AG04449 (cell line): ENCODE measurements at places on chromosomes 6 and 20.

DNA sequence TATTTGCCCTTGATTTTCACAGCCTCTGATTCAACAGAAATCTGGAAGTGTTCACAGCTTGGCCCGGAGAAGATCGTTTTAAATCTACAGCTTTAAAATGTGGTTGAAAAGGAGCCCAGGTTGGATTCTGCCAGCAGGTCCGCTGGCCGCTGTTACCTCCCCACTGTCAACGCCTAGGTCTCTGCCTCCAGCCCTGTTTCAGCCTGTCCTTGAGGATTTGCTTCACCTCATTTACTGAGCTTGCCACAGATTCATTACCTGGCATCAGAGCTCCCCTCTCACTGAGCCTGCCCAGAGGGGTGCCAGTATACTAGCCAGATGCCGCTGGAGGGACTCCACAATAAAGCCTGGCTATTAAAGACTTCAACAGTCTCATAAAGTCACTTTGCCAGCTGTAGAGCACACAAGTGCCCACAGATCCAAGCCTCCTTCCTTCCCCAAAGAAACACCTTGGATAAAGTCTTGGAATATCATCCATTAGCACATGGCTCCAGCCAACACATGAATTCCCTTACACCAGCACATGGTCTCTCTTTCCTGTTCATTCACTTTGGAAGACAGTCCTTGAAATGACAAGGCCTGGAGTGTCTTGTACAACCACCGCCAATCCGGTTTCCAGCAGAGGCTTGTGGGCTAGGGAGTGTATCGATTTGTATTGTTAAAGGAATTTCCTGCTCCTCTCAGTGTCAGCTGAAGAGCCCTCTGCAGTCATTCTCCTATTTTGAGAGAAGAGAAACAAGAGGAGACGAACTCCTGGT lies 9.5 kb upstream of the NR2E1 start:
- DNase-seq = no peak

GRCh38 chr20:23266530-23267398 lies 83.8 kb upstream of the NXT1 start:
- DNase-seq = no peak

DNA sequence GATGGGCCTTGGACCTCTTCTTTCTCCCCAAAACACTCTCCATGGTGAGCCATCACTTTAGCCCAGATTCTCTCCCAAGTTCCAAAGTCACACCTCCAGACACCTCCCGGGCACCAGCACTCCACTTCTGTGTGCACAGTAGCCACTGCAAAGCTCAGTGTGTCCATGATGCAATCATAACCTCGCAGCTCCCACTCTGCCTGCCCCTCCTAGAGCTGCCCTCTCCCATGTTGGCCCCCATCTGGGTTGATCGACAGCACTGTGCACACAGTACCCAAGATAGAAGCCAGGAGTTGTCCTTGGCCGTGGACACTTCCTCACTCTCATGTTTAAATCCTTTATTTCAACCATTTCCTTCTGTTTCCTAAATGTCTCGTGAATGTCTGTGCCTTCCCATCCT lies 293.3 kb downstream of the PACRG start:
- DNase-seq = no peak

DNA sequence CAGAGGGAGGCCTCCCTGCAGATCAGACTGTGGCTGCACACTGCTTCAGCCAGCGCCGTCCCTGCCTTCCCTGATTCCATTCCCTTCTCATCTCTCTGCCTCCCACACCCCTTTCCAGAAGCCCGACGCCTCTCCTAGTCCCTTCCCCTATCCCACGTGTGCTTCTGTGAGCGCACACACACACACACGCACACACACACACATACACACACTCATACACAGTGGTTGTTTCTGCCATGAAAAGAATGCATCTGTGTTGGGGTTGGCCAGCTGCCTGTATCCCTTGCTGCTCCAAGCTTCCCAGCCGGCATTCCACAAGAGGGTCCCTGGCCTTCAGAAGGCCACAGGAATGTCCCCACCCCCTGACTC lies 51.7 kb downstream of the MOCS1 start:
- peak; percentile 99 for DNase-seq

DNA sequence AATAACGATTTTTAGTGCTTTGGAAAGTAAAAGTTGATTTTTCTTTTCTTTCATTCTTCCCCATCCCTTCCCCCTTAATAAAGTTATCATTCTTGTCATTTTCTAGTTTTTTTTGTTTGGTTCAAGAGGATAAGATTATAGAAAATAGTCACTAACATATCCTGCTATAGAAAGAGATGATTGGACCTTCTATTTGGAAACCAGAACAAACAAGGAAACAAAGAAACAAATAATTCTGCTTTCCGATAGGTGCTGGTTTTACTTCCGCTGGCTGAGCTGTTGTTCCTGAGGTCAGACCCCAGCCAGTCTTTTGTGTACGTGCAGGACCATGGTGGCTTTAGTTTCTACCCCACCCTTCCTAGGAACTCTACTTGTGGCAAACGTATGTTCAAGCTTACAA lies at the start of gene CDH26:
Gene CDH26, plus strand, starts transcription at position 301 of the 400 bp plus-strand sequence. CDS start 304 bp downstream, outside the sequence.
- no peak for DNase-seq

DNA sequence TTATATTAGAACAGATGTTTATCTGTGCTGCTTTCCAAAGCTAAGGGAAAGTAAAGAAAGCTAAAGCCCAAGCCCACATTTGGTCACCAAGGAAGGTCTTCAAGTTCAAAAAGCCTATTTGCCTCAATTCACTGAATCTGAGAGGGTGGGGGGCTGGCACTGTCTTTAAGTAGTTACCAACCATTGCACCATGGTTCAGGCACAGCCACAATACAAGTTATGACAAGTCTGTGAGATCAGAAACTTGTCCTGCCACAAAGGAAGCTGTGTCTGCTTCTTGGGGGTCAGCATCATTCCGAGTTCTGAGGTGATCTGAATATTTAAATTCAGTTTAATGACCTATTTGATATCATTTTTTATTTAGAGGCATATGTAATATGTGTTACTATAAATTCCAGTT lies 78.3 kb upstream of the OPRM1 start:
- no peak for DNase-seq

- no peak for DNase-seq
These were observed 18.0 kb upstream of the MYMX start for GRCh38 chr6:44198684-44199083.

DNA sequence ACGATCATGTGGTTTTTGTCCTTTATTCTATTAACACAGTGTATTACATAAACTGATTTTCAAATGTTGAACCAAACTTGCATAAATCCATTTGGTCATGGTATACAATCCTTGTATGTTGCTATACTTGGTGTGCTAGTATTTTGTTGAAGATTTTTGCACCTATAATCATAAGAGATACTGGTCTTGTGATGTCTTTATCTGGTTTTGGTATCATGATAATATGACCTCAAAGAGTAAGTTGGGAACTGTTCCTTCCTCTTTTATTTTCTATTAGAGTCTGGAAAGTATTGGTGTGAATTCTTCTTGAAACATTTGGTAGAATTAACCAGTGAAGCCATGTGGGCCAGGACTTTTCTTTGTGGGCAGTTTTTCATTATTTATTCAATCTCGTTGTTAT lies 65.3 kb downstream of the TRPC4AP start:
- DNase-seq = no peak

DNA sequence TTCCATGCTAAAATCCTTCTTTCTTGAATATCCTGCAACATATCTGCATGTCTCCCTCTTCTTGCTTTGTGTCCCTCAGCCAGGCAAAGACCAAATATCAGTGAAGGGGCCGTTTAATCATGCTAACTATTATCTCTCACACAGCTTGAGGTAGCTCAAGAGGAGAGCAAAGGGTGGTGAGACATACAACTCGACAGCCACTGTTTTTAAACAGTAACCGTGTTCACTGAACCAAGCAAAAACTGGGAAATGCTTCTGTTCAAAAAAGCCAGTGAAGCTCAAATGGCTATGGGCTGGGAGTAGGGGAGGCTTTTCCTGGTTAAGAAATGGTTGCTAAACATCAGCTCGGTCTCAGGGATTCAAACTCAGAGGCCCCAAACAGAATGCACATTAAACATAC lies 83.4 kb downstream of the MAP7 start:
- DNase-seq = no peak

DNA sequence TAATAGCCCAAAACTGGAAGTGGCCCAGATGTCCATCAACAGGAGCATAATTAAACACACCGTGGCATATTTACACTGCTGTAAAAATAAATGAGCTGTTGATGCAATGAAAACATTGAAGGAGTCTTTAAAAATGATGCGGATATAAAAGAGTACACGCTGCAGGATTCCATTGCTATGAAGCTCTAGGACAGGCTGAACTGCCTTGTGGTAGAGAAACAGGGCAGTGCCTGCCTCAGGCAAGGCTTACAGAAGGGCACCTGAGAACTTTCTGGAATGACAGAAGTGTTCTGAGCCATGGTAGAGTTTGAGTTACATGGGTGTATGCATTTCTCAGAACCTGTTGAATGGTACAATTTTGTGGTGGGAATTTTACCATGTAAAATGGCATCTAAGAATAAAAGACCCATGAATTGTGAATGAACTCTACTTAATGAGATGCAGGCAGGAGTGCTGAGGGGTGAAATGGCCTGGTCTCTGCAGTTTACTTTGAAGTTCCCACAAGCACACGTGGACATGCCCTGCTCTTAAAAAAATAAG lies 45.3 kb upstream of the RIN2 start:
- no peak for DNase-seq

GRCh38 chr20:62823688-62824475 lies 7.0 kb downstream of the COL9A3 start:
- DNase-seq = no peak

DNA sequence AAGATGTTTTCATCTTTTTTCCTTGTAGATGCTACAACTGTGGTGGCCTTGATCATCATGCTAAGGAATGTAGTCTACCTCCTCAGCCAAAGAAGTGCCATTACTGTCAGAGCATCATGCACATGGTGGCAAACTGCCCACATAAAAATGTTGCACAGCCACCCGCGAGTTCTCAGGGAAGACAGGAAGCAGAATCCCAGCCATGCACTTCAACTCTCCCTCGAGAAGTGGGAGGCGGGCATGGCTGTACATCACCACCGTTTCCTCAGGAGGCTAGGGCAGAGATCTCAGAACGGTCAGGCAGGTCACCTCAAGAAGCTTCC lies 101.5 kb downstream of the POPDC3 start:
- no peak for DNase-seq

DNA sequence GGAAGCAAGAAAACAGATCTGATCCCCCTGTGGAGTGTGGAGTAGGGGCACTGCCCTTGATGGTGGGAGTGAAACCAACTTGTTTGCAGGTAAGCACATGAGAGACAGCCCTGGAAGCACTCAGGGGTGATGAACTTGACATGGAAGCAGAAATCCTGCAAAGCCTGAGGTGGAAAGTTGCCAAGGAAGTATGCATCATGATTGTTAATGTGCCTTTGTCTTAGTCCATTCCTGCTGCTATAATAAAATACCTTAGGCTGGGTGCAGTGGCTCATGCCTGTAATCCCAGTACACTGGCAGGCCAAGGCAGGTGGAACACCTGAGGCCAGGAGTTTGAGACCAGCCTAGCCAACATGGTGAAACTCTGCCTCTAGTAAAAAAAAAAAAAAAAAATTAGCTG lies 40.2 kb upstream of the IFNGR1 start:
- DNase-seq = no peak

DNA sequence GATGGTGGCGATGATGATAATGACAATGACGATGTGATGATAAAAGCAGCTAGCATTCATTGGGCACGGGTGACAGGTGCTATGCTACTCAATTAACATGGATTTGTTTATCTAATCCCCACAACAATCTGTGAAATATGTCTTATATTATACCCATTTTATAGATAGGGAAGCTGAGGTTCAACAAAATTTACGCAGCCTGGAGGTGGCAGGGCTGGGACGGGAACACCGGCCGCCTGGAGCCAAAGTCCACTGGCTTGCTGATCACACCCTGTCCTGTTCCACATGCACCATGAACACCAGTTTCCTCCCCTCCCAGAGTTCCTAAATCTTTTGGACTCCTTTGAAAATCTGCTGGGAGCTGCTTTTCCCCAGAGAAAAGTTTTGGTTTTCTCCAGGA lies 23.0 kb downstream of the RIMS4 start:
- DNase-seq = no peak

GRCh38 chr6:142048593-142048980 lies 84.1 kb upstream of the GJE1 start:
- DNase-seq = no peak

- no peak for DNase-seq
These were observed 21.2 kb downstream of the RIOK1 start for GRCh38 chr6:7410851-7411250.

GRCh38 chr6:44926556-44926955 lies 401.6 kb upstream of the RUNX2 start:
- no peak for DNase-seq

DNA sequence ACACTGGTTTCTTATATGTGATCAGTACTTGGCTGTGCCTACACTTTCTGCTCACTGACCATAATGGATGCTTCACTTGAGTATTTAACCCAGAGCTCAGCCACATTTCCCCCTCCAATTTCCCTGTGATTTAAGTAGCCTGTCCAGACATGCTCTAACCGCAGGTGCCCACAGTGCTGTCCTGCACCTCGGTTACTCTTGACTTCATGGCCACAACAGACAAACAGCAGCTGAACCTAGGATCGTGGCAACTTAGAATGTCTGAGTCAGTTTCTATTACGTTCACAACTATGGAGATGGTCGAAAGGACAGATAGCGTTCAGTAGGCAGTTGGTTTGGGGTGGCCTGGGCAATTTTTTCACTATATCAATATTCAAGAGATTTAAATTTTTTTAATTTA lies 306.9 kb upstream of the SGK1 start:
- no peak for DNase-seq
